ENCODE measurements at places on chromosomes 4 and X.

- no peak for DNase-seq
These were observed 165.1 kb downstream of the GPAT3 start for GRCh38 chr4:83701041-83701440.

GRCh38 chr4:98803251-98803650, 125.7 kb downstream of the EIF4E start:
- DNase-seq, result no peak

GRCh38 chr4:109886303-109886702, 26.4 kb upstream of the EGF start:
- no peak for DNase-seq

- no peak for DNase-seq
These were observed 36.3 kb upstream of the GRPR start for GRCh38 chrX:16087076-16087475.

- no peak for DNase-seq
These were observed 11.0 kb upstream of the DUSP9 start for GRCh38 chrX:153635788-153636668.

DNA sequence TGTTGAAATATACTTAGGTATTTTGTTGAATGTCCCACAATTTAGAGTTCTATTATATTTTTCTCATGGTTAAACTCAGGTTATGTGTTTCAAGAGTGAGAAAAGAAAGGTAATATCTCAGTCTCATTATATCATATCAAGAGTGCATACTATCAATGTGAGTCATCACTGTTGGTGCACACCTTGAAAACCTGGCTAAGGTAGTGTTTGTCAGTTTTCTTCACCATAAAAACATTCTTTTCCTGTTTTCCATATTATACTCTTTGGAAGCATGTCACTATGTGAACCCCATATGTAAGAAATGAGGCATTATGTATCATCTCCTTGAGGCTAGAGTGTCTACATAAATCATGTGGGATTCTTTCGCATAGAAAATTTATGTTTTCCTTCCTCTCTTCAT, 307.6 kb upstream of the CTSO start:
- DNase-seq, result no peak

DNA sequence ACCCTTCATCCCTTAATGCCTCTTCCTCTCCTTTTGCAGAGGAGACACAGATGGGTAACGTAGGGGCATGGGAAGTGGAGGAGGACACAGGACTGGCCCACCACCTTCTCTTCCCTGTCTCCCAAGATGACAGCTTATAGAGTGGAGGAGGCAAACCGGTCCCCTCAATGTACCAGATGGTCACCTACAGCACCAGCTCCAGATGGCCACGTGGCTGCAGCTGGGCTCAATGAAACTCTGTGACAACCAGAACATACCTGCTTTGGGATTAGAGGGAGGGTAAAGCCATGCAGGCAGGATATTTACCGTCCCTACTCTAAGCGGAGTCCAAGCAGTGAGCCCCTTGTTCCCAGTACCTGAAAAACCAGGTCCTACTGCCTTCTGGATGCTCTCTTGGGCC, 7.5 kb upstream of the KLHL15 start:
- DNase-seq, result no peak

- no peak for DNase-seq
These were observed 24.5 kb upstream of the ANXA3 start for GRCh38 chr4:78527103-78527502.

DNA sequence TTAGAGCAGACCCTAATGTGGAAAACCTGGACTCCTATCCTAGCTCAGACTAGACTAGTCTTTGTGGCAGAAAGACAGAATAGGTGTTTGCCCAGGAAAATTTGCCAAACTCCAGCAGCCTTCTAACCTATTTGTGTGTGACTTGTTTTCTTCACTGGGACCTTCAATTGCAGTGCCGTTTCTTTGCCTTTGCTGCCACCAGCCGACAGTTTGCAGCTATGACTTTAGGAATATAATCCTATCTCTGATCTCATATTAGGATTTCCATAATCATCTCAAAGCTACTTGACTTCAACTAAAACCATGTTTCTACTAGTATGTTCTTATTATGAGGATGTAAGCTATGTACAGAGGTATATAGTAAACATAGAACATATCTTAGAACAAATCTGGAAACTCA, 60.2 kb upstream of the PGAM4 start:
- no peak for DNase-seq

DNA sequence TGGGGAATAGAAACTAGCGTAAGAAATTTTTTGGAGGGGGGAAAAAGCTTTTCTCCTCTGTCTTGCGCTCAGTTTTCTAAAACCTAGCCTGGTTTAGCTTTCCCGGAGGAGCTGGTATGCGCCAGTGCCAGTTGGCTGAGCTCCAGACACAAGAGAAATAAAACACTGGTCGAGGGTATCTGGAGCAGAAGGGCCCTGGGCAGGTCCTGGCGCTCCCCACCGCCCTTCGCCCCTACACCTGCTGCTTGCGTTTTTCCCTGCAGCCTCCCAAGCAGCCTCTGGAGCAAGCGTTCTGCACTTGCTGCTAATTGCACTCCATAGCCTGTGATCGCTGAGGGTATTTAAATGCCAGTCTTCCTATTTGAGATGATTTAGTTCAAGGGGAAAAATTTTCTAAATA, 816 bp downstream of the EREG start:
- DNase-seq, result no peak

DNA sequence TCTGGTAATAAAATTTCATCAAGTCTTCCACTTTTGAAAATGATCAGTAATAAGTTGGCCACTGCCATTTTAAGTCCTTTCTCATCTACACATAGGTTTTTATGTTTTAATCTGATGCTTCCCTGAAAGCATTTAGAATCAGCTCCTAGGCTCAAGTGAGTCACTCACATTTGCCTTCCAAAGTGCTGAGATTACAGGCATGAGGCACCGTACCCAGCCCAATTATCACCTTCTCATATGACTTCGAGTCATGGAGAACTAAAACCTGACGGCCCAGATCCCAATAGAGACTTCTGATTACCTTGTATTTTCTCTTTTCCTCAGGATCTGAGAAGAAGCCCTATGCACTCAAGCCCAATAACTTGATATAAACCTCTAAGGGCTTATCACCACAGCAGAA, 140.8 kb downstream of the OPHN1 start:
- DNase-seq, result no peak

GRCh38 chrX:123943074-123943473, 18.4 kb upstream of the STAG2 start:
- DNase-seq, result no peak

DNA sequence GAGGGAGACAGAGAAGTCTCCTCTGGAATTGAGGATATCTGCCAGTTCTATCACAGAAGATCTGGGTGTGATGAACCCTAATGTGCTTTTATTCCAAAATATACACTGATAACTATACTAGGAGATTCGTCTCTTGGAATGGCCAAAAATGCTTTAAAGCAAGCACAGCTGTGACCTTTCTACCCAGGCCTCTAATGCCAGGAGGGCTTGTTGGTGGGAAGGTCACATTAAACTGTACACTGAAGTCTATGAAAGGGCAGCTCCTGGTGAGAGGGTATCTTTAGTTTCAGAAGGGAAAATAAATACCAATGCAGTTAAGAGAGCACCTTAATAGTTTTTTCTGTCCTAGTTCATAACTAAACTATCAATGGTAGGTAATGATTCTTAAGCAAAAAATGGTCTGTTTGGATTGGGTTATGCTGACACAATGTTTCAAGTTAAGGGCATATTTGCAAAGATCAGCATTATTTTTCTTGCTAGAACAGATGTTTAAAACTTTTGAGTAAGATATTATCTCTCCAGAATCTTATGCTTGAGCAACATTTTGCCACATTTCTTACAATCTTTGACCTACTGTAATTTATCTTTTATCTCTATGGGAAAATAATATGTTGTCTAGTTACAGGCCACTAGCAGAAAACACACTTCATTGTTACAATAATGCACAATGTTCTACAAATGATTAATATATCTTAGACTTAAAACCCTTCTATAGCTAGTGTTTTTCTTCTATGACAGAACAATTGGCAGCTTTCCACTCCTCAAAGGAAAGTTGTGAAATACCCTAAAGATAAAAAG, 59.6 kb downstream of the SEC24D start:
- DNase-seq, result no peak

DNA sequence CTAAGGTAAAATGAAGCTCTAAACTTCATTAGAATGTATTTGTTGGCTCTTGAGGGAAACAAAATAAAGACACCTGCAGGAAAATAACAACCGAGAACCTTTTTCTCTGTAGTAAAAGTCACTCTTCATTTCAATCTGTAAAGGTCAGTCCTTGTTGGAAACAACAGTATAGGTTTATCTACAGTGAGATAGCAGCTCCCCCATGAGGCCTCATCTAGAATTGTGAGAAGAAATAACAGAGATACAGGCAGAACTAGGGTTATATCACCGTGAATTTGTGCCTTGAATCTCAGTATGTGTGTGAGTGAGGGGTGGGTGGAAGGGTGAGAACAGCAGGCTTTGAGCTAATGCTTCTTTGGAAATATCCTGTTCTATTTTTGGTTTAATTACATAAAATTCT, 107.8 kb upstream of the FMR1 start:
- no peak for DNase-seq

DNA sequence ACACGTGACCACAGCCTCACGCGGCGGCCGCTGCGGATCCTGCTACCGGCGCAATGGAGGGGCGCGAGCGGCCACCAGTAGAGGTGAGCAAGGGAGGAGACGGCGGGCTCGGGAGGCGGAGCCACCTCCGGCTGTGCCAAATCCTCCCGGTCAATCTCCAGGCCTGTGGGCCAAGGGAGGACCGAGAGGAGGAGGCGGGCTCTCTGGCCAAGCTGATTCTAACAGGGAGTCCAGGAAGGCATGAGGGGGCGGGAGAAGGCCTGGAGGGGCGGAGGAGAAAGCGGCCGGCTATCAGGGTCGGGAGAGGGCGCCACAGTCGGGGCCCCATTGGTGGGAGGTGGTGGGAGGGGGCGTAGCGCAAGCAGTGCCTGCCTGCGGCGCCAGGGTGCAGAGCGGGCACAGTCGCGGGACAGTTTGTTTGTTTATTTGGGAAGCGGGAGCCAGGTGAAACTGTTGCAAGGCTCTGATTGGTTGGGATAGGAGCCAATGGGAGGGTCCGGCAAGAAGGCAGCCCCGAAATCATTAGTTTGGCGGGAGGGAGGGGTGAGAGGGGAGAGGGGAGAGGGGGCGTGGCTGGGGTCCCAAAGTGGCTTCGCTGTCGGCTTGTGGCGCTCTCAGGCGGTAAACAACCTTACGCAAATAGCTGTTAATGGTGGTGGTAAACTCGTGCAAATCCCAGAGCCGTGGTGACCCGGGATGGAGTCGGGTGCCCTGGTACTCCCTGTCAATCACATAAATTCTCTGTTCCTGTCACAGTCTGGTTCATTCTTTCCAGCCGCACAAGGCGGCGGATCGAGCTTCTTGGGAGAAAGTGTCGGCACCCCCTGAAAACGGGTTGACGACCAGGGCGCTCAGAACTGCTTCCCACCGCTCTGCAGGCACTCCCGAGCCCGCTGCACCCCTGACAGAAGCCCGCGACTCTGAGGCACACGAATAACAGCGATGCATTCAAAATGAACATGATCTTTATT, at the start of gene IRS4:
Gene IRS4 (minus strand): TSS at position 55 of the 971 bp plus-strand sequence.
- no peak for DNase-seq

- DNase-seq, result no peak
These were observed 1.5 kb downstream of the USP51 start for GRCh38 chrX:55488006-55488592.

DNA sequence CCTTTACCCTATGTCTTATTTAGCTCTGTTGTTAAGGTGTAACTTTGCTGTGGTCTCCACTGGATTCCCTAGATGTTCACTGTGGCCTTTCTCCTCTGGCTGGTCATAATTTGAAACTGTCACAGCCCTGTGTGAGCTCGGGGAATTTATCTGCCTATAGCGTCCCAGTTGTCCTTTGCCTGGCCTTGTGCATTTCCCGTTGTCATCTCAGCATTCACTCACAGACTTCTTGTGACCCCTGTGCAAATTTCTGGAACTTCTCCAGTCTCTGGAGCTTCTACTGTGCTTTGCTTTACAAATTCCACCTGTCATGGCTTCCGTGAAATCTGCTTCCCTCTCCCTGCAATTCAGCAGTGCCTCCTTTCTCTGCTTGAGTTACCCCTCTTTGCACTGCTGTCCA, 106.7 kb downstream of the WWC2 start:
- no peak for DNase-seq

DNA sequence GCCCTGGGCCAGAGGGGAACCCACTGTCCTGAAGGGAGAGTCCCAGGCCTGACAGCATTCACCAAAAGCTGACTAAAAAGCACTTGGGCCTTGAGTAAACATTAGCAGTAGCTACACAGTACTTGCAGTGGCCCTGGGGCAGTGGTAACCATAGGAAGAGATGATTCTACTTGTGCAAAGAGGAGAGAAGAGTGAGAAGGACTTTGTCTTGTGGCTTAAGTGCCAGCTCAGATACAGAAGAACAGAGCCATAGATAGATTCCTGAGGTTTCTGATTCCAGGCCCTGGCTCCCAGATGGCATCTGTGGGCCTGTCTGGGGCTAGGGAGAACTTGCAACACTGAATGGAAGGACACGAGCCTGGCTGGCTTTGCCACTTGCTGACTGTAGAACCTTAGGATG, 100.5 kb downstream of the PTCHD1 start:
- no peak for DNase-seq

DNA sequence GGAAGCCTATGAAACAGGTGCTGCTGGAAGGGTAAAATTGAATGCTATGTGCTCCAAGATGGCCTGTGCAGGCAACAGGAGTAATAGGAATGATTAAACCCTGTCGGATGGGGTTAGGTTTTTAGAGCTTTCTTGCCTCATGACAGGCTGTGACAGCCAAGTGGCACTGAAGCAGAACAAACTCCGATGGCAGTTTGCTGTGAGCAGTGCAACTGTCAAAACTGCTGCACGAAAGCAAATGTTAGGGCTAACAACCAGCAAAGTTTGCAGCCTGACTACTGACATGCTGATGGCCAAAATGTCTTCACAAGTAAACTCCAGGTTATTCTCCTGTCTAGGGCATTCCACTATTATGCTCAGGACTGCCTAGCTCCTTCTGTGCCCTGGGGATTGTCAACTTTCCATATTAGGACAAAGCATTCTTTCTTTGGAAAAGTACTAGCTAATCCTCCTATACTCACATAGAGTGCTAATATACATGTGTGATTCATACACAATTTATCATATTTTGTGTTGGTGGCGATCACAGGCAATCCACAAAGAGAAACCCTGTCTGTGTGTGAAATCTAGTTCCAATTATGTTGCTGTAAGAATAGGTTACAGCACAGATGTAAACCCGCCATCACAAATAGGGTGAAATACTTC, 486.6 kb upstream of the TENM3 start:
- no peak for DNase-seq

DNA sequence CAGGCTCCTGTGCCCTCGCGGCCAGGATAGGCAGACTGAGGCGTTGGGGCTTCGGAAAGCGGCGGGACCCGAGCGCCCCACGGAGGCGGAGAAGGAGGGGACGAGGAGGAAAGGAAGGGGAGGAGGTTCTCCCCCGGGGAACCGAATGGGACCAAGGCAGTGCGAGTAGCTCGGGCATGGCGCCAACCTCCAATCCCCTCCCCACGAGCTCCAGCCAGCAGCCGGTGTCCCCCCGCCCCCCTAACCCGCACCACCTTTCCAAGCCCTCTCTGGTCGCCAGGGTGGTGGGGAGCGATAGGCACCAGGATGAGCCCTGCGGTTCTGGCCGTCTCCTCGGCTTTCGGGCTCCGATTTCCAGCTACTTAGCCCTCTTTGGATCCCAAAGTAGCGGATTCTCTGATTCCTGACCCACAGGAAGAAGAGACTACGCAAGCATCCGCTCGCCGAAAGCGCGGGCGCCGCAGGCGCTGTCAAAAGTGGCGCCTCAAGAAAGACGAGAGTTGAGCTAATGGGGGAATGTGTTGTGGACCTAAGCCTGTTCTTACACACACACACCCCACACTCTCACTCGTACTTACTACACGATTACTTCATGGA, 15.2 kb upstream of the ZIC3 start:
- no peak for DNase-seq

- no peak for DNase-seq
These were observed 1057.8 kb downstream of the DMD start for GRCh38 chrX:32153585-32153984.
